ENCODE measurements at places on chromosomes 1 and 21. TPM values are rescaled to one million over a fixed set of nuclear protein-coding genes. Genes with fewer than 3 reads are reported as not detected.

DNA sequence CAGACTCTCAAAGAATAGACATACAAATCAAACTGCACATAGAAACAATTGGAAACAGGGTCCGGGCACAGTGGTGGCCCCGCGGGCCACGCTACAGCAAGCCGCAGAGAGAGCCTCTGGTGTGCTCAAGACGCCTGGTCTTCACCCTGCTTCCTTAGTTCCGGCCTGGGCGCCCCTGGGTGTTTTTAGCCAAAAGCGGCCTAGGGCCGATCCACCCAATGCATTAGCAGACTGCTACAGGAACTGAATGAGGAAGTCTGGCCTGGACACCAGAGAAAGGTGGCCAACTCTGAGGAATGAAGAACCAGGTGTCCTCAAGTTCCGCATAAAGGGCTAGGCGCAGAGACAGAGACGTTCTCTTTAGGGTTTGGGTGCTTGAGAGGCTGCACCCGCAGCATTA, 1.7 kb downstream of the PRRX1 start:
- peaks cover 14% of the 10 kb centered on the region for H3K27me3 ChIP-seq
- H3K36me3 ChIP-seq, result no peaks in the 10 kb centered on the region
- H3K4me3 ChIP-seq, result no peak overlapping the region

- H3K4me1 ChIP-seq, result no peaks in the 10 kb centered on the region
- H3K27me3 ChIP-seq, result no peaks in the 10 kb centered on the region
- H3K27ac ChIP-seq, result no peak overlapping the region
- DNase-seq, result no peak
- no peak overlapping the region for H3K4me3 ChIP-seq
Measured at GRCh38 chr1:195637539-195637938, 970.7 kb downstream of the KCNT2 start.

GRCh38 chr1:218371927-218372672, 27.0 kb downstream of the TGFB2 start:
- H3K27ac ChIP-seq, result no peak overlapping the region
- no peak overlapping the region for H3K4me3 ChIP-seq
- no peaks in the 10 kb centered on the region for H3K36me3 ChIP-seq
- peaks cover 2% of the 10 kb centered on the region for H3K4me1 ChIP-seq
- H3K27me3 ChIP-seq, result no peaks in the 10 kb centered on the region

DNA sequence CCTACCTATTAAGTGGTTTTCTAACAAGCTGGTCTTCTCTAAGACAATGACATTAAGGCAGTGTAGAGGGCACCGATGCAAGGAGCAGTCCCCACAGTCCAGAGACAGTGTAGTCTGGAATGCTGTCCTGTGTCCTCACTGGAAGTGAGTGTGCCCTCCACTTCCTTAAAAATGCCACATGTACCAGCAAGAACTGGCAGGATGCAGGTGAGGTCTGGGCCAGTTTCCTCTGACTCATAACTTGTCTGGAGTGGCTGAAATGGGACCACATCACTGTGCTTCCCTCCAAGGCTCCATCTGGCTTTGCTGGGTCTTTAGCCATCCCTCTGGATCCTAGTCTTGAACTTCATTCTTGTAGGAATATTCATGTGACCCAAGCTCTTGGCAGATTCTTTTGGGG, 170.5 kb upstream of the KIAA0040 start:
- H3K4me1 ChIP-seq, result no peaks in the 10 kb centered on the region
- no peak overlapping the region for H3K4me3 ChIP-seq
- H3K27ac ChIP-seq, result no peak overlapping the region
- no peak for DNase-seq
- H3K27me3 ChIP-seq, result no peaks in the 10 kb centered on the region

HSD3B1 gene
- not detected for total RNA-seq

DNA sequence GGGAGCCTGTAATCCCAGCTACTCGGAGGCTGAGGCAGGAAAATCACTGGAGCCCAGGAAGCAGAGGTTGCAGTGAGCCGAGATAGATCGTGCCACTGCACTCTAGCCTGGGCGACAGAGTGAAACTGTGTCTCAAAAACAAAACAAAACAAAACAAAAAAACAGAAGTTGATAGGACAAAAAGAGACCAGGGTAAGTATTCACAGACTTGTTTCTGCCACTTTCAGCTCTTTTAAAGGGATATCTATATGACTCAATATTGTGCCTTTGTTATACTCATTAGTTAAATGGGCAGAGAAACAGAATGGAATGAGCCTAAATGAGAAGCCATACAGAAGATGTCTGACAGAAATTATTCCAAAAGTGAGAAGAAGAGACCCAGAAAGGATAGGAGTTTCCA, 23.1 kb upstream of the ABL2 start:
- no peak for DNase-seq
- no peaks in the 10 kb centered on the region for H3K27me3 ChIP-seq
- H3K36me3 ChIP-seq, result no peaks in the 10 kb centered on the region
- H3K4me1 ChIP-seq, result no peaks in the 10 kb centered on the region

DNA sequence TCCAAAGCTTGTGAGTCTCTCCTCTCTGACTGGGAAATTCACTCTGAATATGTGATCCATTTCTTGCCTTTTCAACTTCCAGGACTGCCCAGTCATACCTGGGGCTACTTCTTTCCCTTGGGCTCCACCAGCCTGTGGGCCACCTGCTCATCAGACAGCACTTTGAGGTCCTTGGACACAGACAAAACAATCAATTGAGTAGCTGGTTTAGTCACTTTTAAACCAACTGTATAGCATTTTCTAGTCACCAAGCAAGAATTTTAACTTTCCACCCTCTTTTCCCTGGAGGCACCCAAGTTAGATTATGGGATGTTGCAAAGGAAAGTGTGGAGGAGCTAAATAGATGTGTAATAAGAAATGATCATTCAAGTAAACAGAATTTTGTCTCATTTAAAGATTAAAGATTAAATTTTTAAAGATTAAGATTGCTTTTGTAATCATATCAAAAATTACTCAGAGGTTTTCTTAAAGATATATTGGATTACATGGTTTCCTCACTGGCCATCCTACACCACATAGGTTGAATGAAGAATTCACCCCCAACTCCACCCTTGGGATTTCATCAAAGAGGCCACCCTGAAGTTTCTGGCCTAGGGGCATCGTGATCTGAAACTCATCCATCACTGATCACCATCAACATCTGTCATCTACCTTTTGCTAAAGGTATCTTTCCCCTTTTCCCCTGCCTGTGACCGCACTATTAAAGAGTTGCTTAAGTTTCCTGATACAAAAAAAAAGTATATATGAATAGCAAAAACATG, 219.2 kb upstream of the NR5A2 start:
- no peak for DNase-seq
- no peak overlapping the region for H3K27ac ChIP-seq
- H3K4me1 ChIP-seq, result no peaks in the 10 kb centered on the region

OPTC gene
- total RNA-seq, result not detected

DNA sequence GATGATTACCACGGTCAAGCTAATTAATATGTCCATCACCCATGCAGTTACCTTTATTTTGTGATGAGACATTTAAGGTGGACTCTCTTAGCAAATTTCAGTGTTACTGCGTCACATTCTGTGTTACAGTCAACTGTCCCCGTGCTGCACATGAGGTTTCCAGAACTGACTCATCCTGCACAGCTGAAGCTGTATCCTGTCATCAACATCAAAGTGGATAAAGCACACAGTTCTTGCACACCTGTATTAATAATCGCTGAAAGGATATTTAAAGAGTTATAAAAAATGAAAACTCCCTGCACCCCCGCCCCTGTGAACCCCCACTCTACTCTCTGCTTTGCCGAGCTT, 3.4 kb upstream of the KRTAP10-5 start:
- DNase-seq, result no peak
- H3K36me3 ChIP-seq, result no peaks in the 10 kb centered on the region
- no peak overlapping the region for H3K4me3 ChIP-seq
- no peaks in the 10 kb centered on the region for H3K4me1 ChIP-seq
- no peak overlapping the region for H3K27ac ChIP-seq
- no peaks in the 10 kb centered on the region for H3K27me3 ChIP-seq

DNA sequence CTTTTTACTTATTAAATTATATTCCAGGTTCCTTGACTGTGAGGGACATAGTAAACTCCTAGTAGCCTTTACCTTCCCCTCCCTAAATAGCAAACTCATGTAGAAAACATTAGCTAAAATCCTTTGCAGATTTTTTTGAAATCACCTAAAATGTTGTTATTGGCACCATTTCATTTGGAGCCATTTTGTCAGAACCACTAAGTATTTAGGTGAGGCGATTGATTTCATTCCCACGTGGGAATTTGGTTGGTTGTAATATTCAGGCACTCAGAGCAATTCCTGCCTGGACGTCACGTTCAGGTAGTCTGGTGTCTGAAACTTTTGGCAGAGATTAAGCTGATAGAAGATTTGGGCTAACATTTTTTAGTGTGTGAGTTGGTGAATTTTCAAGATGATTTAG, 84.3 kb downstream of the CAMTA1 start:
- H3K27ac ChIP-seq, result no peak overlapping the region
- no peak for DNase-seq
- no peaks in the 10 kb centered on the region for H3K36me3 ChIP-seq
- no peaks in the 10 kb centered on the region for H3K4me1 ChIP-seq

FAM43B gene
- 1.2 TPM for total RNA-seq

DNA sequence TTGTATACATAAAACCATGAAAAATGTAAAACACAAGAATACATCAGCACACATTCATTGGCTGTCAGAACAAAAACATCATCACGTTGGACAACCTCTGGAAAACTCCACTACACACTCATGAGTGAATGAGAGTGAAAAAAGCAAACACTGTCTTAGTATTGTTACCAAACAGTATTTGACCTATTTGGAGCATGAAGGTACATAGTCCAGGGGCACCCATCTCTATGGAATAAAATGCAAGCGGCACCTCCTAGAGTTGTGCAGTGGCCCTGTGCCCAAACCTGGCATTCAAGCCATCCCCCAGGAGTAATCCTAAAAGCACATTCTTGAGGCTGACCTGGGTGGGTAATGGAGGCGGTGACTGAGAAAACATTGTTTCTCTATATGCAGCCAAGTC, 67.0 kb upstream of the SOD1 start:
- H3K4me3 ChIP-seq, result no peak overlapping the region
- no peak overlapping the region for H3K27ac ChIP-seq
- H3K4me1 ChIP-seq, result no peaks in the 10 kb centered on the region

GATAD2B gene
- total RNA-seq, result 16.0 TPM

RIMS3 gene
- total RNA-seq, result 9.9 TPM

GRCh38 chr1:118753976-118754375, 234.2 kb downstream of the TBX15 start:
- H3K27ac ChIP-seq, result no peak overlapping the region
- H3K36me3 ChIP-seq, result no peaks in the 10 kb centered on the region
- no peak overlapping the region for H3K4me3 ChIP-seq
- DNase-seq, result no peak
- no peaks in the 10 kb centered on the region for H3K27me3 ChIP-seq

SLFNL1 gene
- 2.2 TPM for total RNA-seq

ZNF691 gene
- 9.9 TPM for total RNA-seq

VWA1 gene
- 108 TPM for total RNA-seq

- no peaks in the 10 kb centered on the region for H3K4me1 ChIP-seq
- no peak overlapping the region for H3K27ac ChIP-seq
- no peak for DNase-seq
- H3K4me3 ChIP-seq, result no peak overlapping the region
- H3K36me3 ChIP-seq, result no peaks in the 10 kb centered on the region
Measured at GRCh38 chr1:234692966-234693580, 83.1 kb upstream of the IRF2BP2 start.

DNA sequence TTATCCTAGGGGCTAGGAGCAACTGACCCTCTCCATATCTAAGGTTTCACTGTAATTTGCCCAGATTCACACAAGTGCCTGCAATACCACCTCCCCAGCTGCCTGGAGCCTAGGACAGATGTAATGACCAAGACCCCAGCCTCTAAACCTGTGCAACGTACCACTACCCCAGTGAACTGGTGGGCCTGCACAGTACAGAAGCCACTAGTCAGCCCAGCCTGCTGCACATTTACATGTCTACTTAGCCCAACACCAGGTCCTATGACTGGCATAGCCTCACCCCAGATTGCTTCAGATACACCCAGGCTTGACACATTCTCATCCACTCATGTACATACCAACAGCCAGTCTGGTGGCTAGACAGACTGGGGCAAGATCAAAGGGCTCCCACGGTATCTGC, 1336.6 kb downstream of the BRINP3 start:
- no peak for DNase-seq
- H3K4me1 ChIP-seq, result no peaks in the 10 kb centered on the region
- H3K27me3 ChIP-seq, result no peaks in the 10 kb centered on the region
- H3K36me3 ChIP-seq, result no peaks in the 10 kb centered on the region
- H3K4me3 ChIP-seq, result no peak overlapping the region

DNA sequence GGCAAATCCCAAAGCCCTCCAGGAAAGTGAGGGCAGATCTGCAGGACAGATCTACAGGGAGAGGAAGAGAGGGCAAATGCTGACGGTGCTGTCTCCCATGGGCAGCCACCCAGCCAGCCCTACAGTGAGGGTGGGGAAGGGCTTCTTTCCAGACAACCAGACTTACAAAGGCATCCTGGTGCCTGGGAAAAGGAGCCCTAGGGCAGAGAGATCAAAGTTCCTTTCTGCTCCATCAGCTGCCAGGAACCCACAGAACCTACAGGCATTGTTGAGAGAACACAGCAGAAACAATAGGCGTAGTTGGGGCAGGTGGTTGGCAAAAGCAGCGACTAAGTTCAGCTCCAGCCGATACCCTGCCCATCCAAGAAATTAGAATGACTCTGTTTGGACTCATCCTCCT, 332.4 kb downstream of the KCNH1 start:
- H3K27me3 ChIP-seq, result no peaks in the 10 kb centered on the region
- H3K27ac ChIP-seq, result no peak overlapping the region
- H3K4me1 ChIP-seq, result no peaks in the 10 kb centered on the region
- H3K4me3 ChIP-seq, result no peak overlapping the region
- DNase-seq, result no peak

GRCh38 chr1:149916193-149916897, 1.3 kb downstream of the SV2A start:
- no peak for DNase-seq
- H3K36me3 ChIP-seq, result no peaks in the 10 kb centered on the region
- H3K4me3 ChIP-seq, result peak overlapping the region; percentile 53
- no peak overlapping the region for H3K27ac ChIP-seq
- H3K27me3 ChIP-seq, result no peaks in the 10 kb centered on the region

- peak overlapping the region; percentile 91 for H3K4me3 ChIP-seq
- no peaks in the 10 kb centered on the region for H3K27me3 ChIP-seq
Measured at GRCh38 chr1:234478152-234478480, 863 bp downstream of the TARBP1 start.

FCRL5 gene
- total RNA-seq, result 0.22 TPM

ITGB2 gene
- 370 TPM for total RNA-seq

LDLRAD1 gene
- total RNA-seq, result 0.46 TPM

- H3K36me3 ChIP-seq, result no peaks in the 10 kb centered on the region
- no peaks in the 10 kb centered on the region for H3K27me3 ChIP-seq
- H3K27ac ChIP-seq, result peak overlapping the region; percentile 89
- H3K4me1 ChIP-seq, result peaks cover 60% of the 10 kb centered on the region
Measured at GRCh38 chr1:1347663-1348419, 1.4 kb downstream of the DVL1 start.

GRCh38 chr1:22844621-22845020, 128.0 kb downstream of the LACTBL1 start:
- no peak overlapping the region for H3K4me3 ChIP-seq
- no peaks in the 10 kb centered on the region for H3K36me3 ChIP-seq
- no peak for DNase-seq
- no peaks in the 10 kb centered on the region for H3K27me3 ChIP-seq
- no peaks in the 10 kb centered on the region for H3K4me1 ChIP-seq
- H3K27ac ChIP-seq, result no peak overlapping the region

ZMYND12 gene
- 1.5 TPM for total RNA-seq
